ENCODE measurements at places on chromosomes 12 and 14. TPM values are rescaled to one million over a fixed set of nuclear protein-coding genes. Genes with fewer than 3 reads are reported as not detected.
A peak's percentile ranks its signal among the peaks of the same experiment; 100 is the strongest.

GRCh38 chr14:33914676-33915516 is 36.0 kb downstream of the EGLN3 start:
- no peaks in the 10 kb centered on the region for H3K27me3 ChIP-seq
- H3K27ac ChIP-seq, result no peak overlapping the region
- no peaks in the 10 kb centered on the region for H3K4me1 ChIP-seq

GRCh38 chr12:64025174-64025958 is 180.9 kb downstream of the SRGAP1 start:
- no peak for DNase-seq
- H3K36me3 ChIP-seq, result no peaks in the 10 kb centered on the region
- H3K27me3 ChIP-seq, result no peaks in the 10 kb centered on the region
- no peaks in the 10 kb centered on the region for H3K4me1 ChIP-seq

- no peak overlapping the region for H3K27ac ChIP-seq
- H3K4me1 ChIP-seq, result no peaks in the 10 kb centered on the region
- no peak for DNase-seq
- H3K4me3 ChIP-seq, result no peak overlapping the region
- H3K36me3 ChIP-seq, result no peaks in the 10 kb centered on the region
Measured at GRCh38 chr14:36362648-36363047, 42.2 kb upstream of the MBIP start.

The MMP19 gene
- total RNA-seq, result not detected

- peaks cover 3% of the 10 kb centered on the region for H3K27me3 ChIP-seq
- peaks cover 4% of the 10 kb centered on the region for H3K4me1 ChIP-seq
- H3K4me3 ChIP-seq, result no peak overlapping the region
- no peak for DNase-seq
- no peaks in the 10 kb centered on the region for H3K36me3 ChIP-seq
Measured at GRCh38 chr14:94021001-94021400, 5.1 kb upstream of the OTUB2 start.

DNA sequence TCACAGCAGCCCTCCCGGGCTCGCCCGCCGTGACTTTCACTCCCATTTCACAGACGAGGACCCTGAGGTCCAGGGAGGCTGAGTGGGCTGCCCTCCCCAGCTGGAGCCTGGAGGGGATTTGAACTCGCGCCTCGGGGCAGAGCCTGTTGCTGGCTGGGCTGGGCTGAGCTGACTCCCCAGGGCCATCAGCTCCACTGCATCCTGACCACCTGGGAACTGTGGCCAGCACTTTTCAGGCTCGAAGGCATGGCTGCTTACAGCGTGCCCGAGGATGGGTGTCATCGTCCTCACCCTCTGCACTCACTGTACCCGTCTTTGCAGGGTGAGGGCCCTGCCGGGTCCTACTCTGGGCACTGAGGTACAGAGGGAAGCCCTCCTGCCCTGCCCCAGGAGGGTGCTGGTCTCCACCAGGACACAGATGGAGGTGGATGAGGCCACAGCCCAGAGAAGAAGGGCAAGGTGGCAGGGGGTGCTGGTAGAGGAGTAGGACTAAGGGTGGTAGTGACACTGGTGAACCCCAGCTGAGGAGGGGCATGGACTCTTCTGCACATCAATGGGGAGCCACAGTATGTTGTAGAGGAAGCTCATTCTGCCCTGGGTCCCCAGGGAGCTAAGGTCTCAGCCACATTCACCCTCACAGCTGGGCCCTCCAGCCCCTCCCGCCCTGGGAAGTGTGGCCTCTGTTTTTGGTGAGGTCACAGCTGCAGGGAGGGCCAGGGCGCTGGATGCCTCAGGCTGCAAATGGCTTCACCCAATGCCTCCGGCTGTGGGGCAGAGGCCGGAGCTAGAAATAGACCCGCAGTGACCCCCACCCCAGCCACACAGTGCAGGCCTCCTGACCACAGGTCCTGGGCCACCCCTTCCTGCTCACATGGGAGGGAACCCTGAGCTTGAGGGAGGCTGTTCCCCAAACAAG is 365.1 kb upstream of the SFSWAP start:
- H3K27me3 ChIP-seq, result no peaks in the 10 kb centered on the region
- no peak for DNase-seq
- no peak overlapping the region for H3K27ac ChIP-seq
- H3K4me3 ChIP-seq, result no peak overlapping the region
- no peaks in the 10 kb centered on the region for H3K4me1 ChIP-seq

DNA sequence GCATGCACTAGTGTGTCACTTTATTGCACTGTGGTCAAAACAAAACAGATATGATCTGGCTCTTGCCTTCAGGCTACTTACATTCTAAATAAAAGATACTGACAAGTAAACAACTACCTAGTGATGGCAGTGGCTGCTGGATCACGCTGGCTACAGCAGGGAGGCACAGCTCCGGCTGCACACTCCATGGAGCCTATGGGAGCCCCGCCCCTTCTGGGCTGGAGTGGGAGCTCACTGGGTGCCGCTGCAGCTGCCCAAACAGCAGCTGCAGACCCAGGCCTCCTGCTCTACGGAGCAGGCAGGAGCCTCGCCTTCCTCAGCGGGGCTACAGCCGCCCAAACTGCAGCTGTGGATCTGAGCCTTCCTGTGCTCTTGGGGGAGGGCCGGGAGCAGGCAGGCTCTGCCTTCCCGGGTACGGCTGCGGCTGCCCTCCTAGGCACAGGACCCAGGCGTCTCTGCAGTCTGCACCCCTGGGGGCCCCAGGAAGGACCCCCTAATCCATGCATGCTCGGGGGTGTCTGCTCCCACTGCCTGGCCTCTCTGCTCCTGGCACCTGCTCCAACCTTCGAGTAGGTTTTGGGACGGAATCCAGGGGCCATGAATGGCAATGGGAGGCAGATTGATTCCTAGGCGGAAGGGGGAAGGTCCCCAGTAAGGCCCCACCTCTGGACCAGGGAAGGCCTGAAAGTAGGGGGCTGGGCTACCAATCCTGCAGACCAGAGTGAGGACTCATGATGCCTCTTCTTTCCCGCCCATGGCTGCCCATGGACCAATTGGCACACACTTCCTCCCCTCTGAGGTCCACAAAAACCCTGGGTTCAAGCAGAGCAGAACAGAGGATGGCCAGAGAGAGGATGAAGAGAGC is 253.1 kb downstream of the ANO6 start:
- no peak for DNase-seq
- no peak overlapping the region for H3K4me3 ChIP-seq
- H3K4me1 ChIP-seq, result no peaks in the 10 kb centered on the region
- no peaks in the 10 kb centered on the region for H3K36me3 ChIP-seq

GRCh38 chr14:77045238-77046162 is 17.0 kb upstream of the IRF2BPL start:
- DNase-seq, result no peak
- no peaks in the 10 kb centered on the region for H3K36me3 ChIP-seq
- H3K4me1 ChIP-seq, result peaks cover 38% of the 10 kb centered on the region
- no peak overlapping the region for H3K4me3 ChIP-seq
- H3K27ac ChIP-seq, result no peak overlapping the region

- peaks cover 11% of the 10 kb centered on the region for H3K4me1 ChIP-seq
- H3K27me3 ChIP-seq, result no peaks in the 10 kb centered on the region
- H3K36me3 ChIP-seq, result peaks cover 14% of the 10 kb centered on the region
Measured at GRCh38 chr12:96314723-96315122, 85.5 kb downstream of the CDK17 start.

GRCh38 chr14:61545726-61546455 is 149.4 kb upstream of the HIF1A start:
- peaks cover 94% of the 10 kb centered on the region for H3K36me3 ChIP-seq
- H3K27me3 ChIP-seq, result no peaks in the 10 kb centered on the region
- no peaks in the 10 kb centered on the region for H3K4me1 ChIP-seq

DNA sequence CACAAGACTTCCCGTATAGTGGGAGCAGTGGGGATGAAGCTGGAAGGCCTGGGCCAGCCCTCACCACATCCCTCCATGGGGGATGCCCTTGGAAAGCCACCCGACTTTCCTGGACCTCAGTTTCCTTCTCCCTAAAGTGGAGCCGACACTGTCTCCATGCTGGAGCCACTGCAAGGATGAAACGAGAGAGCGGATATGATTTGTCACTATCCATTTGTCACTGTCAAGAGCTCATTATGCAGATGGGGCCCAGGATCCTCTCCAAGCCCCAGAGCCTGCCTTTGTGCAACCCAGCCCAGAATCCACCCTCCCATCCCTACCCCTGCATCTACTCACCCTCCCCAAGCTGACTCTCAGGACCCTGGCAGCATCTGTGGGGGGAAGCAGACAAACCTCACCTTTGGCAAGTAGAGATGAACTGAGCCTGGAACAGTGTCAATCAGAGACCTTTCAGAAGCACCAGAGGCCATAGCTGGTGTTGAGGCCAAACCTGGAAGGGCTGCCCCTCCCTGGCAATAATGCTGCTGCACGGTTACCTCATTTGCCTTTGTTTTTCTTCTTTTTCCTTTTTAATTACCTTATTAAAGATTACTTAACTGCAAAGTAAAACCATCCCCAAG is 287.7 kb upstream of the RTL1 start:
- no peaks in the 10 kb centered on the region for H3K4me1 ChIP-seq
- H3K27me3 ChIP-seq, result no peaks in the 10 kb centered on the region

DNA sequence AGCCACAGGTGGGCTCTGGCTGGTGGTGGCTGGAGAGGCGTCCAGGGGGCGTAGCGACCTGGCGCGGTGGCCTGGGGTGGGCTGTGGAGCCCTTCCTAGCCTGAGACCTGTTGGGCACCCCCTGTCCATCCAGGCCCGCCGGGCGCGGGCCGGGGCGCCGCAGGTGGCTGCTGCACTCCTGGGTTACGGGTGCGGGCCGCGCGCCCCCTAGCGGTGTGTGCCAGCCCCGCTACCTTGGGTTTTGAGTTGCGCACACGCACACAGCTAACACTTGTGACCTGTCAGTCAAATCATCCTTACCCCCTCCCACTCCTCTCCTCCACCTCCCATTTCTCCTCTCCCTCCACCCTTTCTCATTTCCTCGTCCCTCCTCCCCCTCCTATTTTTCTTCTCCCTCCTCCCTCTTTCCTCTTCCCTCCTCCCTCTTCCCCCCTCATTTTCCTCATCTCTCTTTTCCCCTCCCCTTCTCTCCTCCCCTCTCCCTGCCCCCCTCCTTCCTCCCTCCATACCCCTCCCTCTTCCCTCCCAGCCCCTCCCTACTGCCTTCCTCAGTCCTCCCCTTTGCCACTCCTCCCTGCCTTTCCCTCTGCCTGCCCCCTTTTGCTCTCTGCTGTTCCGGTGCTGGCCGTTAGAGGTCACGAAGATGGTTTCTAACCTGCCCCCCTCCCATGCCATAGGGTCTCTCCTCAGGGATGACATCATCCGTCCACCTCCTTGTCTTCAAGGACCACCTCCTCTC is 2.3 kb downstream of the MEG3 start:
- H3K27ac ChIP-seq, result no peak overlapping the region
- DNase-seq, result no peak
- H3K36me3 ChIP-seq, result no peaks in the 10 kb centered on the region

GRCh38 chr14:71783088-71783487 is 149.1 kb upstream of the RGS6 start:
- no peaks in the 10 kb centered on the region for H3K36me3 ChIP-seq
- no peak overlapping the region for H3K27ac ChIP-seq
- no peak overlapping the region for H3K4me3 ChIP-seq
- no peaks in the 10 kb centered on the region for H3K4me1 ChIP-seq
- peaks cover 12% of the 10 kb centered on the region for H3K27me3 ChIP-seq

The ASCL1 gene
- total RNA-seq, result not detected

- no peak for DNase-seq
- H3K27ac ChIP-seq, result no peak overlapping the region
- H3K36me3 ChIP-seq, result no peaks in the 10 kb centered on the region
- H3K27me3 ChIP-seq, result no peaks in the 10 kb centered on the region
- H3K4me1 ChIP-seq, result no peaks in the 10 kb centered on the region
Measured at GRCh38 chr14:94545131-94545841, 16.0 kb upstream of the SERPINA4 start.

DNA sequence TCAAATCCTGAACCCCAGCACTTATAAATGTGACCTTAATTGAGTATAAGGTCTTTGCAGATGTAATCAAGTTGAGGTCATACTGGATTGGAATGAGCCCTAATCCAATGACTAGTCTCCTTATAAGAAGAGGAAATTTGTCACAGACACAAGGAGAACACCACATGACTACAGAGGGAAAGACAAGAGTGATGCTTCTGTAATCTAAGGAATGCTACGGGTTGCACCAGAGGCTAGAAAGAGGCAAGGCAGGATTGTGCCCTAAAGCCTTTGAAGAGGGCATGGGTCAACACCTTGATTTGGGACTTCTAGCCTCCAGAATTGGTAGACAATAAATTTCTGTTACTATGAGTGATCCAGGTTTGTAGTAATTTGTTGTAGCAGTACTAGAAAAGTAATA is 135.0 kb downstream of the FOXG1 start:
- no peak overlapping the region for H3K27ac ChIP-seq
- H3K4me3 ChIP-seq, result no peak overlapping the region
- no peaks in the 10 kb centered on the region for H3K36me3 ChIP-seq
- H3K27me3 ChIP-seq, result no peaks in the 10 kb centered on the region
- H3K4me1 ChIP-seq, result no peaks in the 10 kb centered on the region
- no peak for DNase-seq

DNA sequence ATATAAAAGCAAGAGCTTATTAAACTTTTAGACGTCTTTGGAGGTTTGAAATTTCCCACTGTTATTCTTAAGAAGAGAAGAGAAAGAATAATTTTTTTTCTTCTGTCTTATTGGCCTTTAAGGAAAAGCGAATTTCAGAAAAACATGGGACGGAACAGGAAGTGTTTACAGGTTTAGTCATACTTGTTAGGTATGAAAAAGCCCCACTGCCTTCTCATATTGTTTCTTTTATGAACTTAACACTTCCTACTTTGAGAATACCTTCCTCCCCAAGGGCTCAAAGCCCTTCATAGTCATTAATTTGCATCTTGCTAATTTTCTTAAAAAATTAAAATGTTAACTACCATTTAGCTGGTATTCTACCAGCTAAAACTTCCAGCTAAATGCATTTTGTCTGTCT is 82.0 kb downstream of the ETV6 start:
- peaks cover 38% of the 10 kb centered on the region for H3K4me1 ChIP-seq
- H3K36me3 ChIP-seq, result no peaks in the 10 kb centered on the region
- peak overlapping the region; percentile 74 for H3K4me3 ChIP-seq
- no peaks in the 10 kb centered on the region for H3K27me3 ChIP-seq

DNA sequence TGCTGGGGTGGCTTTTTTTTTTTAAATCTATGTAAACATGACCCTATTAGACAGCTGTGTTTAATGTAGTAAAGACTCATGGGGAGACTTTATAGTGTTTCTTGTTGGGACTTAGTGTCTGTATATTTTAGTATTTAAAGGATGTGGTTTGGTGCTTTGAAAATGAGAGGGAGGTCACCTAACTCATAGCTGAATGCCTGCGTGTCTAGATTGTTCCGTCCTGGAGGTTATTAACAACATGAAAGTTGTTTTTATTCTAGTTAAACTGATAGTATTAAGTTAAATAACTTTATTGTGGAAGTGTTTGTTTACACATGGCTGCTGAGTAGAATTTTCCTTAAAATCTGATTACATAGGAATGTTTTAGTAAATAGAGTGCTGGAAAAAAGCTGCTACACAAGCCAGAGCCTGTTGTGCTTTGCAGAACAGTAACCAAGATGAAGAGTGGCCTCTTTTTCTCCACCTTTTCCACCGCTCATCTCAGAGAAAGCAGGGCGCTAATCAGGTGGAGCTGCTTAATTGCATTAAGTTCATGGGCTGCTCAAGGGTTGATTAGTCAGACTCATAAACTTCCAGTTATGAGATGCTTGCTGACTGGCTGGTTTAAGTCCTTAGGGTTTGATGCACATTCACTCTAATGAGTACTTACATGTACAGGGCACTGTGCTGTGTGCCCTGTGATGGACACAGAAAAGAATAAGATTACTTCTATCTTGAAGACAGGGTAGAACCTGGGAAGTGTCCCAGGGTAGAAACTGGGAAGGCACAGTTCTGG is 62.7 kb downstream of the FBXO34 start:
- H3K4me1 ChIP-seq, result peaks cover 77% of the 10 kb centered on the region
- H3K27me3 ChIP-seq, result no peaks in the 10 kb centered on the region
- peak overlapping the region; percentile 91 for H3K4me3 ChIP-seq
- peak overlapping the region; percentile 76 for H3K27ac ChIP-seq
- DNase-seq, result peak; percentile 50
- H3K36me3 ChIP-seq, result no peaks in the 10 kb centered on the region

GRCh38 chr12:121391619-121392324 is 8.1 kb upstream of the RNF34 start:
- no peak overlapping the region for H3K27ac ChIP-seq
- peaks cover 9% of the 10 kb centered on the region for H3K4me1 ChIP-seq
- no peaks in the 10 kb centered on the region for H3K27me3 ChIP-seq
- DNase-seq, result peak; percentile 84

Measured in CD4-positive, CD25-positive, alpha-beta regulatory T cell (primary cell).